HT1080 (cell line): ENCODE measurements at places on chromosomes 6 and 20.

DNA sequence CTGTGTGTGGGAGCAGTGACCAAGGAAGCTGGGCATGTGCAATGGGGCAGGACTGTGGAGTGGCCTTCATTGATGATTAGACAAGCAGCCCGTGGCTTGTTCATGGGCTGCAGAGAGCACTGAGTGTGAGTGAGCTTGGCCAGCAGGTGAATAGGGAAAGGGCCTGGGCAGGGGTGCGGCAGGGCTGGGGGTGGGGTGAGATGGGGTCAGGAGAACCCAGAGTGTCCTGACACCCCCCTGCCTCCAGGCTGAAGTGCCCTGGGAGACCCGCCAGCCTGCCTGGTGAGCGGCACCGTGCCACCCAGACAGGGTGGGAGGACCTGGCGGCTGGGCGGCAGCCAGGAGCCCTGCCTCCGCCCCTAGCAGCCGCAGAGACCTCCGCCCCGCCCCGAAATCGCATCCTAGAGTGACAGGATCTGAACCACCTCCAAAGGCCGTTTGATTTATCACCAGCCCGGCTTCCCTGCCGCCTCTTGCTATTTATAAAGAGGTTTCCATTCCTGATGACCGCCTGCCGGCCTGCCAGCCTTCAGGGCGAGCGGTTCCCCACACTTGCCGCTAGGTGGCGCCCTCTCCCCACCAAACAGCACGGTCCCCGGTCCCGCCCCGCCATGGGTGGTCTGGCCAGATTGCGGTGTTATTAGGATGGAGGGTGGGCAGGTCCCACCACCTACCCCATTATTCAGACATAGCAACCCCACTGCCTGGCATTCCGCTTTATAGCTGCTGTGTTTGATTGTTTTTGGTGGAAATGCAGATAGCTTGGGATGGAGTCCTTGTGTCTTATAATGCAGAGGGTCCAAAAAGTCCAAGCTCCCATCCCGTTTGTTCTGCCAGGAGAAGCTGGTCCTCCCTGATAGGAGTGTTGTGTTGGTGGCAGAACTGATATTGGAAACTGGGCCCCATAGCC lies 3.5 kb downstream of the MYLK2 start:
- peak; percentile 71 for DNase-seq

GRCh38 chr6:169752074-169752623 lies 727 bp downstream of the ERMARD start:
- peak; percentile 5 for DNase-seq

DNA sequence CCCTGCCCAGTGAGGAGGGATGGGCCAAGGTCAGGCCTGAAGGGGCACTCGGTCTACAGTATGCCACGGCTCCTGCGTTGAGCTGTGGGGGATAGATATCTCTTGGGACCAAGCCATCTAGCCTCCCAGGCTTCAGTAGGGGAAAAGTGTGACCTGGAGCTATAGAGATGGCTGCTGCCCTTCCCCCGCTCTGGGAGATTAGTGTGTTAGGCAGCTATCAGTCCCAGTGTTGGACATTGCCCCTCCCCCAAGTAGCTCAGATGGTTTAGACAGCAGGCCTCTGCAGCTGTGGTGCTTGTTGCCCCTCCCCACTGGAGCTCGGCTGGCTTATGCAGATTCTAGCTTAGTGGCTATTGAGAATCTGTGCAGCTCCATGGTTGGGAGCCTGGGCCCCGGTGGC lies 56.8 kb downstream of the KHDRBS2 start:
- DNase-seq, result no peak

DNA sequence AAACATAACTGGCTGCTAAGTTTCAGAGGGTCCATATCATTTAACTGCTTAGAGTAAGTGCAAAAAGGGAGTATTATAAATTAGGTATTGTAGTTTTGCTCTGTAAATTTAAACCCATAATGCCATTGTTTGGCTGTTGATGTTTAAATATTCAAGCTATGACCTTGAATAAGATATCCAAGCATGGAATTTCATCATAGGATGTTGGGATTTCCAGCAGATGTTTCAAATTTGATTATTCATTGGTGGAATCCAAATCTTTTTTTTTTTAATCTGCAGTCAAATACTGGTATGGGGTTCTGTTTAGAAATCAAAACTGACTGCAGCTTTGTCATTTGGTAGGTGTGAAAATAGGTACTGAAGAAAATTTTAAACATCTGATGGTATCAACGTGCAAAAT lies 161.0 kb downstream of the KHDC1L start:
- DNase-seq, result no peak

GRCh38 chr20:3398681-3399252 lies 8.7 kb downstream of the DNAAF9 start:
- DNase-seq, result no peak

GRCh38 chr6:116366740-116367275 lies 3.9 kb upstream of the DSE start:
- DNase-seq, result no peak

GRCh38 chr6:95923518-95923917 lies 92.3 kb upstream of the FUT9 start:
- DNase-seq, result no peak

DNA sequence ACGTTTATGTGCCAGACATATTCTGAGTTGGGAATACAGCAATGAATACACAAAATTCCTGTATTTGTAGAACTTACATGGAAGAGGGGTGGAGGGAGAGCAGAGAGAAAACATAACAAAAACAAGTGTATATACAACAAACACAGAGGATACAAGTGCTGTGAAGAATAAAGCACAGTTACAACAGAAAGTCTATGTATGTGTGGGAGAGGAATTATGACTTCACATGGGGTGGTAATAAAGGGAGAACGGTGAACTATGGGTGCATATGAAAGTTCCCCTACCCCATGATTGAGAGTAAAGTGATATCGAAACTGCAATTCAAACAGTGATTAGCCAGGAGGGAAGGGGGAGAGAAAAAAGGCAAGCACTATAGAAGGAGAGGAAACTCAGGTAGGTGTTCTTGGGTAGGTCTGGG lies 24.6 kb downstream of the HBS1L start:
- no peak for DNase-seq

GRCh38 chr6:14775528-14775927 lies 470.3 kb upstream of the JARID2 start:
- no peak for DNase-seq
